ENCODE measurements at places on chromosomes 12 and 14. TPM values are rescaled to one million over a fixed set of nuclear protein-coding genes. Genes with fewer than 3 reads are reported as not detected.

GRCh38 chr12:105167346-105167745 lies 59.8 kb downstream of the WASHC4 start:
- DNase-seq: no peak

GRCh38 chr12:130537655-130538054 lies 178.4 kb downstream of the RIMBP2 start:
- no peak for DNase-seq

- no peak for DNase-seq
These were observed 39.9 kb upstream of the MDGA2 start for GRCh38 chr14:47715330-47715729.

The ANKRD33 gene
- total RNA-seq: 0.14 TPM

GRCh38 chr12:128109636-128110035 lies 157.3 kb upstream of the TMEM132C start:
- DNase-seq: no peak
